ENCODE measurements at places on chromosomes 1 and 21. TPM values are rescaled to one million over a fixed set of nuclear protein-coding genes. Genes with fewer than 3 reads are reported as not detected.

DNA sequence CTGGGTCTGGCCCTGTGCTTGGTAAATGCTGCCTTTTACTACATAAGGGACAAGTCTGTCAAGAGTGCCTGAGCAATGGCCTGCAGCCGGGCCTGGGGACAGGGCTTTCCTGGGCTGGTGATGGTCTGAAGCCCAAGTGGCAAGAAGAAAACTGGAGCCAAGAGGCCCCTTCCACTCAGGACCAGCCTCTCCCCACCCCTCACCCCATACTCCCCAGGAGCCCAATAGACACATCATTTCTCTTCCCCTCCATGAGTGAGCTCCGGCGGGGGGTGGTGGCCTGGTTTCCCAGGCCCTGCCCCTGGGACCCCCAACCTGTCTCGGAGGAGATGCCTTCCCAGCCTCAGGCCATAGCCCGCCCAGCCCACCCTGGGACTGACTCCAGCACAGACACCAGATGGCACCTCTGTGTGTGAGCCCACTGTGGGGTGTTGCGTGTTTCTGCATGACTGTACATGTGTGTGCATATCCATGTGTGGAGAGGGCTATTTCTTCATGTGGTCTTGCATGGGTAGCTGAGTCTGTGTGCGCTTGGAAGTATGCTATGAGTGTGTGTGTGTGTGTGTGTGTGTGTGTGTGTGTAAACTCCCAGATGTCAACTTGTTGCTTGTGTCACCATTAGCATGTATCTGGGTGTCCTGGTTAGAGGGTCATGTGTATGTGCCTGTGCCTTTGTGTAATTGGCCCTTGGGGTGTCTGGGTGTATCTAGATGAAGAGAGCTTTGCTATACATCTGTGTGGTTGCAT lies 14.3 kb upstream of the LRP8 start:
- no peak for DNase-seq

BARHL2 gene
- polyA plus RNA-seq, result not detected

PRELP gene
- not detected for polyA plus RNA-seq

GRCh38 chr1:220137019-220137786 lies 43.3 kb downstream of the IARS2 start:
- DNase-seq, result no peak

SH2D1B gene
- polyA plus RNA-seq, result 0.15 TPM

All from B cell (primary cell).